Mesothelial cell of epicardium (in vitro differentiated cells): ENCODE measurements at places on chromosomes 6 and 20. TPM values are rescaled to one million over a fixed set of nuclear protein-coding genes. Genes with fewer than 3 reads are reported as not detected.

DNA sequence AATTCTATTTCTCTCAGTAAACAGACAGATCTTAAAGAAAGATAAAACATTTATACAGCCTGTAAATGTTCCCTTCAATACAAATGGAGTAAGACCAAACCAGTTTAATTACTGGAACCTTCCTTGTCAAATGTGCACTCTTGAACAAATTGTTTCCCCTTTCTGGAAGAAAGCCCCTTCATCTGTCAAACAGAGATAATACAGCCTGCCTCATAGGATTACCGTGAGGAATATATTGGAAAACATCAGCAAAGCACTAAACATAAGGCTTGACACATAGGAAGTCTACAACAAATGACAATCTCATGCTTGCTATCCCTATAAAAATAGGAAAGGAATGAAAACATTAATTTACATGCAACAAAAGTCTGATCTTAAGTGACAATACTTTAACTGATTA, 173.8 kb downstream of the PTPRK start:
- DNase-seq: no peak

- no peak for DNase-seq
Measured at GRCh38 chr6:108423982-108424705, 129.3 kb downstream of the AFG1L start.

- DNase-seq: no peak
Measured at GRCh38 chr20:60649541-60649940, 602.5 kb upstream of the CDH4 start.

GRCh38 chr20:2518558-2518957, 9.8 kb upstream of the ZNF343 start:
- DNase-seq: no peak

- DNase-seq: no peak
Measured at GRCh38 chr20:4455301-4455701, 266.4 kb upstream of the PRND start.

NCOA3 gene
- 45.9 to 49.8 TPM (median 47.1 TPM) in 3 replicates for total RNA-seq

DNA sequence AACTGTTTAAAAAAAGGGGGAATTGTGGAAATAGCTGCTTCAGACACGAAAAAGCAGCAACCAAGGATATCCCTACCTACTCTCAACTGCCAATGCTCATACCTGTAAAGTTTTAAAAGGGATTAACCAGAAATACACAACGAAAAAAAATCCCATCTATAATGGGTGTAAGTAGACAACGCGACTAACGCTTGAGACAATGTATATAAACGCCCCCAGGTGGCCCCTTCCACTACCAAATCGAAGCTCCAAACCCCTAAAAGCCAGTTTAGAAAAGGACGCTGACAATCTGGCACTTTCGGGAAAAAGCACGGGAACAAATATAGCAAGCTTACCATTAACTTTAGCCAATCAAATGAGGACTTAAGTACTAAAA, 94.5 kb upstream of the BTN3A2 start:
- DNase-seq: no peak

- DNase-seq: no peak
Measured at GRCh38 chr6:163559661-163560060, 145.1 kb downstream of the QKI start.

DNA sequence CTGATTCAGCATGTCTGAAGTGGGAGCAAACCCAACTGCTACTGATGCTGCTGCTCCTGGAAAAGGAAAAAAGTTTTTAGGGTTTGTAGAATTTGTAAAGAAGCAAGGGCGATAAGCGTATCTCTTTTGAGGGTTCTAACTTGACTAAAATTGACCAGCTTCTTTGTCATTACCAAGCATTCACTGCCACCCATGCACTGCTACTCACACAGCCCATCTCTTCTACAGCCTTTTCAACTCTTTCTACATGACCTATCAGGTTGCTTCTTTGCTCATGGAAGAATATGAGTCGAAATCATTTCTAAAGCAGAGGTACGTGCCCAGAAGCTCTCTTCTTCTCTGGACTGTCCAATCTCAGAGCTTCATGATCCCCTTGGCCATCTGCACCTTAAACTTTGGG, 570.9 kb downstream of the EPHA7 start:
- DNase-seq: no peak

DNA sequence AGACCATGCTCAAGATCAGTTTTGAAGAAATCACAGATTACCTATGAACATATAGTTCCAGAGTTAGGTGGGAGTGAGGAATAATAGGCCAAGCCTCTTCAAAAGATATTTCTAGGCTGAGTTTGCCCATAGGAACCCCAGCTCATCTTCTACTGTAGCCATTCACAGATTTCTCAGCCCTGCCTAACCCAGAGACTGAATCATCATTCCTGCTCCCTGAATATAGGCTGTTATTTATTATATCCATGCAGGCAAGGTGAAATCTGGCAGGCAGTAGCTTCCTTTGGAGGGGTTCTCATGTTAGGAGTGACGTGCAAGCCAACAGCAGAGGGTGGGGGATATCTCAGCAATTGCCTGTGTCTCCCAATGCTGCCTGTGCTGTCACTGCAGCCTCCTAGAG, 25.6 kb upstream of the ADGRF4 start:
- DNase-seq: no peak

- no peak for DNase-seq
Measured at GRCh38 chr6:151269321-151269995, 29.7 kb downstream of the AKAP12 start.

DNA sequence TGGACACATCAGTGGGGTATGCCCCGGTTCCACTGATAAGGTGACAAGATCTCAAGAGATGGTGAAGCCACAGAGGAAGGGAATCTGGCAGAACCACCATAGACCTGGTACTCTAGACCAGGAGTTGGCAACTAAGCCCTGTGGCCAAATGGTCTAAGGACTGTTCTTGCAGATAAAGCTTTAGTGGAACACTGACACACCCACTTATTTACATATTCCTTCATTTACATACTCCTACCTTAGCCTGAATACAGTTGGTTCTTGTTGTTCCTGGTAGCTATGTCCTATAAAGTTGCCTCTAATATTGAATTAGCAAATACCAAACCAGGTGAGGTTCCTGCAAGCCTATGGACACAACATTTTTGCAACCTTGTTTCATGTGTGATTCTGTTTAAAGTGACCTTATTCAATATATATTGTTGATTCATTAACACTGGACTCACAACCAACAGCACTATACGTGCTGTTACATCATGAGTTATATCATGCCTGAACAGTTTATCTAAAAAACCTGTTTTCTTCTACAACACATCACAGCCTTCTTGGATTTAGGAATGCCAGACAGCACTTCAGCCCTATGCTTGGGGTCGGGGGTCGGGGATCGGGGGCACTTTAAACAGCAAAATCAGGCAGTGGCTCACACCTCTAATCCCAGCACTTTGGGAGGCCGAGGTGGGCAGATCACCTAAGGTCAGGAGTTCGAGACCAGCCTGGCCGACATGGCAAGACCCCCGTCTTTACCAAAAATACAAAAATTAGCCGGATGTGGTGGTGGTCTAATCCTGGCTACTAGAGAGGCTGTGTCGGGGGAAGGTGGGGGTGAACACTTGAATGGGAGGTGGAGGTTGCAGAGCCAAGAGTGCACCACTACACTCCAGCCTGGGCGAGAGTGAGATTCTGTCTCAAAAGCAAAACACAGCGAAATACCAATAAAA, 2.5 kb downstream of the CCDC167 start:
- DNase-seq: no peak

ARG1 gene
- total RNA-seq: not detected in 3 replicates

DNA sequence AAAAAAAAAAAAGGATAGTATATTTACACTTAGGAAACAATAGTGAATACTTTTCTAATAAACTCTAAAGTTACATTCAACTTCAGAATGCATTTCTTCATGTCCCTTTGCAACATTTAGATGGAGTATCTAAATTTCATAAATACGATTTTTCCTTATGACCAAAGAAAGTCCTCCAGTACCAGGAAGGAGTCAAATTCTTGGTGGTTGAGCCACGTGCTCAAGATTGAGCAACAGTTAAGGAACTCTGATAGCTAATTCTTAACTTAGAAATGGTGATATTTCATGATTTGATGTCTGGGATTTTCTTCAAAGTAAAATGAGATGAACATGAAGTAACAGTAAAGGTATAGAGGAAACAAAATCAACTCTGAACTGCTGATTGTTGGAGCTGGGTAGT, 92.7 kb downstream of the SASH1 start:
- no peak for DNase-seq

DNA sequence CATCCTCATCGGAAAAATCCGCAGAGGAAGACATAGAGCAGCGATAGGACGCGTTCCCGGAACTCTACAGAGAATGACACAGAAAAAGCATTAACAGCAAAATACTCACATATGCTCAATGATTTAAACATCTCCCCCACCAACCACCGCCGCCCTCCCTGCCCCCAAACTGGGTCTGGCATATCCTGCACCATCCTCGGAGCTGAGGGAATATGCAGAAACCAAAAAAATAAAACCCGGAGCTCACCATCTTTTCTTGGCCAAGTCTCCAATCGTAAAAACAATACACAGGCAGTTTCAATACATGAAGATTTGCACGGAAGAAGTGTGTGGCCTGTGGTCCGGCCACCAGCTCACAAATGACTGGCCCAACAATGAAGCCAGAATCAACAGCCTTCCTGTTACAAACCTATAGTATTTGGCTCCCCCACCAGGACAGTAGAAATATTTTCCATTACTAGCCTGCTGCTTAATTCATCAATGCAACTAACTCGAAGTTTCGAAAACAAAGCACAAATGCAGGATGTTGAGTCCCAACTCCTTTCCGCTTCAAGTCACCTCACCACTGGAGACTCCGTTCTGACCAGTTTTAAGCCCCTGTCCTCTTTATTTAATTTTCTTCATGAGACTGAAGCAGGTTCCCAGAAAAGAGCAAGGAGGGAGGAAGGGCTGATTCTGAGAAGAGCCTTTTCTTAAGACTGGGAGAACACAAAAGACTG, 103.2 kb upstream of the BEND6 start:
- no peak for DNase-seq

CCM2L gene
- total RNA-seq: 0.16 to 0.38 TPM in 2 of 3 replicates, not detected in the other
